T-helper 1 cell treated with Interleukin-12 subunit alpha and Interleukin-12 subunit beta and Interleukin-4 antibody, amounts not matched to agents 30 ng/mL and 1 ng/mL, for 36 hours (primary cell): ENCODE measurements at places on chromosomes 3 and 15. TPM values are rescaled to one million over a fixed set of nuclear protein-coding genes. Genes with fewer than 3 reads are reported as not detected.

LSMEM2 gene
- total RNA-seq, result not detected in 2 replicates

TMEM212 gene
- not detected in 2 replicates for total RNA-seq

CHRM5 gene
- total RNA-seq, result not detected in 2 replicates

LRRC2 gene
- total RNA-seq, result 0.12 and 0.15 TPM in 2 replicates

XCR1 gene
- 0.05 TPM in 2 replicates for total RNA-seq

CTSH gene
- total RNA-seq, result 85.0 and 85.8 TPM in 2 replicates

SYNM gene
- 2.6 and 2.8 TPM in 2 replicates for total RNA-seq

FRMD4B gene
- 49.0 and 49.1 TPM in 2 replicates for total RNA-seq

GATM gene
- 1.3 and 1.6 TPM in 2 replicates for total RNA-seq

TUBGCP5 gene
- total RNA-seq, result 18.2 and 18.8 TPM in 2 replicates

CACNA2D3 gene
- not detected in 2 replicates for total RNA-seq
